ENCODE measurements at places on chromosomes 2 and 18.

DNA sequence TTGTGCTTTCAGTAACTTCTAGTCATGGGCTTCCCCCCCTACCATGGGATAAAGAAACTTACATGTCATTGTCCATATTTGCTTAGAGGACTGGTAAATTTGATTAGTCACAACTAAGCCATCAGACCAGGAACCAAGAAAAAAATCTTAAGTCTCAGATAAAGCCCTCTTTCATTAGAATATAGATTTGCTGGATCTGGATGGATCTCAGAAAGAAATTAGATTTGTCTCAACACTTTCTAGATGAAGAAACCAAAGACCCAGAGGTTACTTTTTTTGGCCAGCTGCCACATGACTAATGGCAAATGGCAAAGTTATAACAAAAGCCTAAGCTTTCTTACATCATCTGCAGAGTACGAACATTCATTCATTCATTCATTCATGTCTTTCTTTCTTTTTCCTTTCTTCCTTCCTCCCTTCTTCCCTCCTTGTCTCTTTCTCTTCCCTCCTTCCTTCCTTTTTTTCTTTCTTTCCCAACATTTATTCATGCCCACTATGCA lies 60.2 kb downstream of the CDCA7 start:
- peak; percentile 56 for DNase-seq

- DNase-seq: no peak
These were observed 314.1 kb upstream of the THUMPD2 start for GRCh38 chr2:40093021-40093675.

GRCh38 chr18:58609536-58609993 lies 19.3 kb downstream of the ALPK2 start:
- no peak for DNase-seq

DNA sequence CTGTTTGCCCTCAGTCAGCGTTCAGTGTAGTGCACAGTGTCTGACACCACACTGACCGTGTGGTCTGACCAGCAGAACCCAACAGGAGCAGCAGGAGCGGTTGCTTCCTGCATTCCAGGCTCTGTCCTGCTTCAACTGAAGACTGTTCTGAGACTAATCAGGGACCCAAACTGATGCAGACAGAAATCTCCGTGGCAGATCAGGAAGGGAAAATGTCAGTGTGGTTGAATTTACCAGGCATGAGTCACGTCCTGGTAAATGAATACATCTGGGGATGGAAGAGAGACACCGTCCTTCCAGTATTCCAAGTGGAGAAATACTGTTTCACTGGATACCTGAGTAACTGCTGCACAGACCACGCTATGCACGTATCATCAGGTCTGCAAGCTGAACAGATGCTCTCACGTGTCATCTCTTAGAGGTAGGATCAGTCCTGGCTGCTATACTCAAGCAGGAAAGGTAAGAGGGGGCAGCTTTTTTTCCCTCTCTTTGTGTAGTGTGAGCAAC lies 223.6 kb upstream of the EPAS1 start:
- DNase-seq: no peak

- DNase-seq: no peak
These were observed 30.7 kb upstream of the PIEZO2 start for GRCh38 chr18:11179959-11180519.

DNA sequence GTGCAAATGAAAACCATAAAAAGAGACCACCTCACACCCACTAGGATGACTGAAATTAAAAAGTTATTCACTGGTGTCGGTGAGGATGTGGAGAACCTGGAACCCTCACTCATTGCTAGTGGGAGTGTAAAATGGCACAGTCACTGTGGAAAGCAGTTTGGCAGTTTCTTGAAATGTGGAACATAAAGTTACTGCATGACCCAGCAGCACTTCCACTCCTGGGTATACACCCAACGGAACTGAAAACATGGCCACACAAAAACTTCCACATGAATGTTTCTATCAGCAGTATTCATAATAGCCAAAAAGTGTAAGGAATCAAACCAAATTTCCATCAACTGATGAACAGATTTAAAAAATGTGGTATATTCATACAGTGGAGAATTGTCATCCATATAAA lies 65.1 kb upstream of the SLC66A3 start:
- no peak for DNase-seq

- DNase-seq: no peak
These were observed 14.9 kb downstream of the PPP3R1 start for GRCh38 chr2:68237404-68237803.

- no peak for DNase-seq
These were observed 250.3 kb downstream of the ANAPC1 start for GRCh38 chr2:111633643-111634042.

DNA sequence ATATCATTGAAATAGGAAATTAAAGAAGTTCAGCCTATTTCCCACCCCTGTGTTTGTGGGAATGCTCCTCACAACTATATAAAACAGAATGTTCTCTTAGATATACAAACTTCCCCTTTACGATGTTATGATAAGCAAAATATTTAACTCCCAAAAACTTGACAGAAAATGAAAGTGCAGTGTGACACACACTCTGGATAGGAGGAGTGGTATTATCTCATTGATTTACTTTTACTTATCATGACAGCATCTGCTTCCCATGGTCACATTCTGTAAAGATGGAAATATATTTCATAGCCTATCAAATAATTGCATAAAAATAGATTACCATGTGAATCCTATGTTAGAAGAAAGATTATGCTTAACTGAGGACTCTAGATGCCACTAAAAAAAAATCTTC lies 96.6 kb upstream of the STK17B start:
- no peak for DNase-seq

DNA sequence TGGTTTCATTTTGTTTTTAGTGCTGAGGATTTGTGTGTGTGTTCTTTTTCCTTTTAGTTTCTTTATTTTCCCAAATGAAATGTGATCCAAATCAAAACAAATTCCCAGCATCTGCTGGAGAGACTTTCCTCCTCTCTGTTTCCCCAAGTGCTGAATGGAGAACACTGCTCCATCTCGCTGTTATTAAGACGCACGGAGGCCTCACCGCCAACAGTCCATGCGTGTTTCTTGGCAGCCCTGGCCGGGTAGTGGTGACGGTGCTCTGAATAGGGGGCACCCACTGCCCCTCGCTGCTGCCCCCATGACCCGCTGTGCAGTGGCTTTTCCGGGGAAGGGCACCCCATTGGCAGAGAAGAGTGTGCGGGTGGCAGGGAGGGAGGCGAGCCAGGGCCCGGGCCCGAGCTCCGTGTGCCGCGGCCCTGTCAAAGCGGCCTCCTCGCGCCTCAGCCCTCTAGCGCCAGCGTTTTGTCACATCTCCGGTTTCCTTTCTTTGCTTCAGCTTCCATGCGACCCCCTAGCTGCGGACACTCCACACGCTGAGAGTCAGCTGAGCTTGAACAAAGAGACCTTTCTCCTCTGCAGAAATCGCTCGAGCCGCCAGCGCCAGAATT lies 473.7 kb upstream of the SALL3 start:
- DNase-seq: no peak

DNA sequence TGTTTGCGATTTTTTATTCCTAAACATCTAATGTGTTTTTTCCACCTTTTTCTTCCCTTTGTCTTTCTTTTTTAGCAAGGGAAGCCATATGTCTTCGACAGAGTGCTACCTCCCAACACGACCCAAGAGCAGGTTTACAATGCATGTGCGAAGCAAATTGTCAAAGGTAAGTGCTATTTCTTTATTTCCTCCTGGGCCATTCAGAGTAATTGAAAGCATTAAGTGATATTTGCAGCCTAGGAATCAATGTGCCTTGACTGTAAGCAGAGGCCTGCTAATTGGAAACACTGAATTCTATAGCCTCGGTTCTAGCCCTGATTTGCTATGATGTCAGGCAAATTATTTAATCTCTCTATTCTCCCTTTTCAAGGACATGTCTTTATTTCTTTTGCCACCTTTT lies 47.0 kb downstream of the KIF5C start:
- DNase-seq: no peak

DNA sequence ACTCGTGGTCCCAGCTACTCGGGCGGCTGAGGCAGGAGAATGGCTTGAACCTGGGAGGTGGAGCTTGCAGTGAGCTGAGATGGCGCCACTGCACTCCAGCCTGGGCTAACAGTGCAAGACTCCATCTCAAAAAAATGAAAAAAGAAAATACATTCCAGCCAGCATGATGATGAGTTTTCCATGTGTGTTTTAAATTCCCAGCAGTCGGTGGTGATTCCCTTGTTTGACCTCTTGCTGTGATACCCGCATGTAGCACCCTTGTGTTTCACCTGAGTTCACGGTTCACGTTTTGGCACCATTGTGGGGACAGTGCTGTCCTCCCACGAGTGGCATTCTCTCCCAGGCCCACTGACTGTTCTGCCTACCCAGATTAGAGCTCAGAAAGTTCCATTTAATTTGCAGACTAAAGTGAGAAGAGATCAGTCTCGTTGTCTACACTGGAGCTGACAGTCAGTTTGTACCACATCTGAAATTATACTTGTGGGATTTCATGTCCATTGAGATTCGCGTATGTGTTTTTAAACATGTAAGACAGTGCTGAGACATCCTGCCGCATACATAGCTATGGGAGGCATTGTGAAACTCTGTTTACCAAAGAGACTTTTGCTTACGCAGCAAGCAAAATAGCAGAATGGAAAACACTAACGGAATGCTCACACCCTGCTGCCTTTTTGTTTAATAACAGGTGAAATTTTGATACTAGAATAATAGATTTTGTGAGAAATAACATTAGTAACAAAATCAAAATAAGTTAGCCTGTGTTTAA lies 157.1 kb downstream of the GBX2 start:
- DNase-seq: no peak

- DNase-seq: no peak
These were observed 424.9 kb downstream of the PID1 start for GRCh38 chr2:228846161-228846560.

- peak; percentile 24 for DNase-seq
These were observed 495.8 kb upstream of the ACVR2A start for GRCh38 chr2:147348931-147349555.

DNA sequence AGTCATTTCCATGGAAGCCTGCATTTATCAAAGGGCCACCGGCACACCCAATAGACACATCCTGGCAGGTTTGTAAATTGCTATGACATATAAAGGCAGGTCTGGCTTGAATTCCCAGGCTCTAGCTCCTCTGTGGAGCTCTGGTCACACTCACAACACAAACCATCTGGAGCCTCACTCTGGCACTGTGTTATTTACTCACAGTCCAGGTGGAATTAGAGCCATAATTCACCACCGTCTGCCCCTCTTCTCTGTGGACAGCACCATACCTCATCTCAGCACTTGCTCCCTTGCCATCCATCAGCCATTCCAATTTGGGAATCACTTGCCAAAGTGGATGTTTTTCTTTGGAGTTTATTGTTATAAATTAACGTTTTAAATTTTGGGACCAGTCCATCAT lies 84.3 kb upstream of the OSR1 start:
- no peak for DNase-seq

- DNase-seq: no peak
These were observed 25.2 kb downstream of the KIAA2012 start for GRCh38 chr2:202098291-202098690.

- DNase-seq: no peak
These were observed 23.6 kb upstream of the CATIP start for GRCh38 chr2:218332920-218333645.

DNA sequence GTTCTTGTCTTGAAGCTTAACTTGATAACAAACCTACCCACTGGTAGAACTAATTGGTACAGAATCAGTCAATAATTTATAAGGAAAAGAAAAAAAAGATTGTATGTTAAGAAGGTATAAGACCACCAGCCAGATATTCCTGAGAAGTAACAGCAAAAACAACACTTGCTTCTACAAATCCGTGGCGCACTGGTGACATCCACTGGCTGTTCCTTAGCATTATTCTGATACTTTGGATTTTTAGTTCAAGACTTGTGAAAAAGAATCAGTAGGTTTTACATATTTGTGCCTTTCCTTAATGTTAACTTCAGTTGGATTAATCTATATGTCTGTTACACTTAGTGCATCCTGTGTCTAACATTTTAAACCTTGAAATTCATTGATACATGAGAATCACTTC lies 141.8 kb downstream of the GRB14 start:
- peak; percentile 60 for DNase-seq

DNA sequence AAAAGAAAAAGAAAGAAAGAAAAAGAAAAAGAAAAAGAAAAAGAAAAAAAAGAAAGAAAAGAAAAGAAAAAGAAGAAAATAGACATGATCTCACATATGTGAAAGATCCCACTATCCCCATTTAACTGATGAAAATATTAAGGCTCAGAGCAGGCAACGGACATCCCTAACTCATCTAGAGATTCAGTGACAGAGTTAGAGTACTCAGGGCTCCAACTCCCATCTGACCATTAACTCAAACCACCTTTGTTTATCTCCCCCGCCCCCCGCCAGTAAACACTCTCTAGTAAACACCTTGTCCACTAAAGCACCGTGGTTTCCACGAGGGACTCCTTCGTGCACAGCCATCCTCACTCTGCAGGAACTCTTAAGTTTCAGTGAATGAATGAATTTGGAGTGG lies 142.9 kb downstream of the TGIF1 start:
- no peak for DNase-seq

- DNase-seq: no peak
These were observed 53.3 kb downstream of the MEMO1 start for GRCh38 chr2:31957354-31958139.

GRCh38 chr18:79008356-79008940 lies 28.8 kb downstream of the SALL3 start:
- DNase-seq: no peak

- peak; percentile 93 for DNase-seq
These were observed 7.1 kb upstream of the CSRNP3 start for GRCh38 chr2:165462443-165462842.

GRCh38 chr18:3596637-3597384 lies 146.8 kb downstream of the TGIF1 start:
- no peak for DNase-seq

DNA sequence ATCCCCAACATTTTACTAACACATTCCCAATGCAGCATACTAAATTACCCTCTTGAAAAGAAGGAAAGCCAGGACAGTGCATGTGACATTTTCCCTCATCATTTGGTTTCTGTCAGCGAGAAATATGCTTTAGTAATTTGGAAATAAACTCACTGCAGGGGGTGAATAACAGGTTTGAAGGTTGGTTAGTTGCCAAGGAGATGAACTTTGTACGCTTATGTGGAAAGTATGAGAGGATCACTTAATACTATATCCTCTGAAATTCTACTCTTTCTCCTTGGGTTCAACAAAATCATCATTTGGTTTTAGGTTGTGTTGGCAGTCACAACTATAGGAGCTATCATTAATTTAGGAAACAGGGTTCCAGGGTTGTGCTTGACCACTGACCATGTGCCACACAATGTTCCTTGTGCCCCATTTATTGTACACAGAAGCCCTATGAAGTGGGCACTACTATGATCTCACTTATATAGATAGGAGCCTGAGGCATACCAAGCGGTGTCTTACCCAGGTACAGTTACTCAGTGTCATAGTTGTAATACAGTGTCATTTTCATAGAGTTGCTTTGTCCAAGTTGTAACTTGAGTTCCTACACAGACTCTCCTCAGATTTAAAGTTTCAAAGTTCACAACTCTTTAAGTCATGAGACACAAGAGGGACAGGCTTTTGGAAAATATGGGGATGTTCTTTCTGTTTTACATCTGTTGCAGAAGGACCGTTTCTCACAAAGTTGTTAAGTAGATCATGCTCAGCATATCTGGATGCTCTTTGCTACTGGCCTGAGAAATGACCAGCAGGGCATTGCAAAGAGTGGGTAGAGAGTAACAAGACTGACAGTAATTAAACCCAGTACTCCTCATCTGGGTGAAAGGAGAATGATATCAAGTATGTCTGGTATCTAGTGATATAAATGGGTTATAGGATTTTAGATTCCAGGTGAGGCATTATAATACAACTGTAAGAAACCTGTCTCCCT lies 91.8 kb downstream of the MAP4K4 start:
- no peak for DNase-seq

- no peak for DNase-seq
These were observed 10.6 kb downstream of the RRM2 start for GRCh38 chr2:10132996-10133647.

Data from NCI-H446 (cell line).